ENCODE measurements at places on chromosomes 7 and 10. TPM values are rescaled to one million over a fixed set of nuclear protein-coding genes. Genes with fewer than 3 reads are reported as not detected.
A peak's percentile ranks its signal among the peaks of the same experiment; 100 is the strongest.

Gene HKDC1
- 1.2 TPM for total RNA-seq

Gene ANK3
- total RNA-seq = 43.4 TPM

GRCh38 chr10:125084191-125084613 is 76.2 kb downstream of the CTBP2 start:
- peaks cover 23% of the 10 kb centered on the region for H3K4me1 ChIP-seq
- no peak overlapping the region for H3K4me3 ChIP-seq

Gene NKX1-2
- total RNA-seq = not detected

Gene GJD4
- total RNA-seq = not detected

DNA sequence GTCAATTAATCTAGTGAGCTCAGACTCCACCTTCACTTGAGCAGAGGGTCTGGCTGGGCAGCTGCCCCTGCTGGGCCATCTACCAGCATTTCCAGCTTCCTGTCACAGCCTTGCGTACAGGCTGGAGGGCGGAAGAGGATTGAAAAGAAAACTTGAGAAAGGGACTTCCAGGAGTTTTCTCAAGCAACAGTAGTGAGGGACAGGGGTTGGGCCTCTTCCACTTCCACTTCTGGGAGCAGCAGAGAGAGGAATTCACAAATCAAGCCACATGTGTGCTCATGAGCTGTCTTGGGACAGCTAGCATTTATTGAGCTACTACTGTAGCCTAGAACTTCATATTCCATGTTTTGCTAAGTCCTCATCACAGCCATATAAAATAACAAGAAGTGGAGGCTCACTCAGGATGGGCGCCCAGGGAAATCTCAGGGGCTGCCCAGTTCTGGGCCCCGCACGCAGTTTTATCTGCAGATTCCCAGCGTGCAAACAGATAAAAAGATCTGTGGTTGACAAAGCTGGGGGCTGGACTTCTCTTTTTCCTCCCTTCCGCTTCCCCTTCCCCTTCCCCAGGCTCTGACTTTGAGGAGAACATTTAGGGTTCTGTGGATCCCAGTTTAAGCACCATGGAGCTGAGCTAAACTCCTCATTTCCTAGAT is 135.8 kb downstream of the RGS10 start:
- no peaks in the 10 kb centered on the region for H3K36me3 ChIP-seq
- H3K4me3 ChIP-seq = no peak overlapping the region
- no peak for DNase-seq
- H3K4me1 ChIP-seq = peaks cover 20% of the 10 kb centered on the region

Gene AMZ1
- 2.6 TPM for total RNA-seq

Gene SORCS1
- total RNA-seq = 0.05 TPM

DNA sequence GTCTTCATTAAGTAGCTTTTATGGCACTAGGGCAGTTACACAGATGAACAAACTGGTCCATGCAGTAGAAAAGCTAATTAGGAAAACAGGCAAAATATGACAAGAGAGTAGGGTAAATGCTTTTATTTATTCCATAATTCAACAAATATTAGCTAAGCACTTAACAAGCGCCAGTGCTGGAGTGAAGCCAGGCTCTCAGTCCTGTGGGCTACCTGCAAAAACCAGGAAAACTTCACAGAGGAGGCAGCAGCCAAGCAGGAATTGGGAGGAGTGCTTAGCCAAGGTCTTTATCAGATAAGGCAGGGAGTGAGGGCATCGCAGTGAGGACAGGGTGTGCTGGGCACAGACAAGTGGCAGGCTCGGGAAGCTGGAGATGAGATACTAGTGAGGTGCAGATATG is 4.9 kb upstream of the KAT6B start:
- no peaks in the 10 kb centered on the region for H3K36me3 ChIP-seq
- H3K27me3 ChIP-seq = no peaks in the 10 kb centered on the region
- H3K27ac ChIP-seq = no peak overlapping the region
- peaks cover 4% of the 10 kb centered on the region for H3K4me1 ChIP-seq

Gene CLRN3
- total RNA-seq = 0.24 TPM

GRCh38 chr10:65197935-65198334 is 1676.7 kb downstream of the REEP3 start:
- H3K36me3 ChIP-seq = no peaks in the 10 kb centered on the region
- DNase-seq = no peak
- no peak overlapping the region for H3K27ac ChIP-seq
- H3K27me3 ChIP-seq = no peaks in the 10 kb centered on the region
- H3K4me1 ChIP-seq = no peaks in the 10 kb centered on the region

Gene MBL2
- not detected for total RNA-seq

Gene MYOF
- 72.0 TPM for total RNA-seq

DNA sequence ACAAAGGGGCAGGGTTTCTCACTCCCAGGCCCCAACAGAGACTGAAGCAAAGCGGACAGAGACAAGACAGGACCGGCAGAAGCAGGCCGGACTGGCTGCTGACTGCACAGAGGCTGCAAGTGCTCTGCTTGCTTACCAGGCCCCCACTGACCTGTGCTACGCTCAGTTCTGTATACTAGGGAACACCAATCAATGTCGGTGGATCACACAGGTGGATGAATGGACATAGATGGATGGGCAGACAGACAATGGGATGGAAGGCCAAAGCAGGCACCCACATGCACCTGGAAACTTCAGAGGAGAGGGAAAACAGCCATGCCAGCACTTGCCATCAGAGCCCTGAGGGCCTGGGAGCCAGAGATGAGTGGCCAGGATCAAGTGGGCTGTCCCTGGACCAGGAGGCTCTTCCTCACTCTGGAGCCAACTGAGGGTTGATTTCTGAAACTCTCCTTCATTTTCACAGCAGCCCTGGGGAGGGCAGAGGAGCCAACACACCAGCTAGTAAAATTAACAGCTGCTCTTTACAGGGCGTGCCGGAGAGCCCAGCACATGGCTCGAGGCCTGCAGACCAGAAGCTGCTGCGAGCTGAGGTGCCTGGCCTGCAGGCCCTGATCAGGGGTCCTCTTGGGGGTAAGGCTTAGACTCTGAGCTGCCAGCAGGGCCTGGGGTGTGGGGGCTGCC is 243.6 kb downstream of the KCNMA1 start:
- H3K36me3 ChIP-seq = no peaks in the 10 kb centered on the region
- H3K27me3 ChIP-seq = no peaks in the 10 kb centered on the region
- no peak overlapping the region for H3K4me3 ChIP-seq
- no peak for DNase-seq

- no peak overlapping the region for H3K4me3 ChIP-seq
- H3K27ac ChIP-seq = no peak overlapping the region
- no peaks in the 10 kb centered on the region for H3K4me1 ChIP-seq
- no peaks in the 10 kb centered on the region for H3K36me3 ChIP-seq
These were observed 605.8 kb upstream of the MGMT start for GRCh38 chr10:128861018-128861901.

Gene MAGI2
- total RNA-seq = 19.1 TPM

- H3K27ac ChIP-seq = no peak overlapping the region
- no peak overlapping the region for H3K4me3 ChIP-seq
- no peaks in the 10 kb centered on the region for H3K4me1 ChIP-seq
- no peak for DNase-seq
- no peaks in the 10 kb centered on the region for H3K36me3 ChIP-seq
- H3K27me3 ChIP-seq = no peaks in the 10 kb centered on the region
These were observed 32.5 kb downstream of the PRKAR2B start for GRCh38 chr7:107076781-107077698.

GRCh38 chr7:120138497-120138896 is 134.5 kb upstream of the KCND2 start:
- no peak for DNase-seq
- H3K27me3 ChIP-seq = no peaks in the 10 kb centered on the region
- no peaks in the 10 kb centered on the region for H3K36me3 ChIP-seq
- no peaks in the 10 kb centered on the region for H3K4me1 ChIP-seq
- no peak overlapping the region for H3K4me3 ChIP-seq

GRCh38 chr7:150358988-150359621 is 9.5 kb upstream of the REPIN1 start:
- H3K4me1 ChIP-seq = peaks cover 7% of the 10 kb centered on the region
- H3K27ac ChIP-seq = no peak overlapping the region
- H3K4me3 ChIP-seq = no peak overlapping the region
- DNase-seq = no peak
- H3K36me3 ChIP-seq = no peaks in the 10 kb centered on the region

DNA sequence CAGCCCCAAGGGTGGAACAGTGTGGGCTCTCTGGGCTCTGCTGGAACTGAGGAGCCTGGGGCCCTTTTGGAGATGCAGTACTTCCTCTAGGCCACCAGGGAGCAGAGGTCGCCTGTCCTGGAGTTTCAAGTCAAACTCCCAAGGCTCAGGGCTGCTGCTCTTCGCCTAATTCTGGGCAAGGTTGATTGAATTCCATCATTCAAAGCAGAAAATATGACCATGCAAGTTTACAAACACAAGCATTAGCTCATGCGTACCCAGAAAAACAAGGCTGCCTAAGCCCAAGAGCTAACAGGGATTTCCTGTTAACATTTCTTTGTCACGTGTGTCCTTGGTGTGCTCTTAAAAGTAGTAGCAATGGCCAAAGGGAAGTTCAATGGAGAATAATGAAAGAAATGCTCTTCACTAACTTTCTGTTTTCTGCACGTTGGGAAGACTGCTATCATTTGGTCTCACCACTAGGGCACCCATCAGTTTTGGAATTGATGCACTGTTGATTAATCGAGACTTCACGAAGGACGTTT is 20.1 kb downstream of the LDB3 start:
- peak; percentile 49 for DNase-seq
- H3K27me3 ChIP-seq = no peaks in the 10 kb centered on the region
- H3K27ac ChIP-seq = no peak overlapping the region

DNA sequence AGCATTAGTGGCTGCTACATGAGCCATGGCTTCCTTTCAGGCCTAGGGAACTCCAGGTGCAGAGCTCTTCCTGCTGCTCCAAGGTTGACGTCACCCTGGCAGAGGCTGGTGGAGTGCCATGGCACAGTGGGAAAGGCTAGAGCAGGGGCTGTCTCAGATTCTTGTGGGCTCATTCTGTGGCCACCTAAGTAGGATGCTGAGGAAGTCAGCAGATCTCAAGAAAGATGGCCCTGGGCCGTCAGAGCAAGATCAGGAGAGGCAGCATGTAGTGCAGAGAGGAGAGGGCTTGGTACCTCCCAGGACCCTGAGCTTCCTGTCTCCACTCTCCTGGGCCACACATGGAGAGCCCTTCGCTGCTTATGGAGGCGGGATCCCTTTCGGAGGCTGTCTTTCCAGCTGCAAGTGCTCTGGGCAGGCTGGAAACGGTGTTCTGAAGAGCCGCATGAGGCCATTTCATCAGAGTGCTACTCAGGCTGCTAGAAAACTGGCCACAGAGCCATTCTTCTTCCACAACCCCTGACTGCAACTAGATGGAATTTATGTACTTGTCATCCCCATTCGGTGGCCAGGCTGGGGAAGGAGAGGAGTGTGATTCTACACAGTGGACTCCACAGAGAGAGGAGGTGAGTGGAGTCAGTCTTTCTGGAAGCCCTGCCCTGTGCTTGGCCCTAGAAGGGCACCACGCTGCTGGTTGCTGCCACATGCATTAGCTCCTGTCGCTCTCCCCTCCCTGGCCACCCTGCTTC is 304.2 kb downstream of the RPS24 start:
- no peak overlapping the region for H3K4me3 ChIP-seq
- no peaks in the 10 kb centered on the region for H3K27me3 ChIP-seq
- no peaks in the 10 kb centered on the region for H3K36me3 ChIP-seq
- DNase-seq = peak; percentile 4

- H3K27ac ChIP-seq = no peak overlapping the region
- no peaks in the 10 kb centered on the region for H3K4me1 ChIP-seq
- H3K4me3 ChIP-seq = no peak overlapping the region
- H3K36me3 ChIP-seq = no peaks in the 10 kb centered on the region
These were observed 81.3 kb downstream of the CDK6 start for GRCh38 chr7:92754919-92755581.

GRCh38 chr7:52712938-52713337 is 322.5 kb upstream of the POM121L12 start:
- no peak overlapping the region for H3K27ac ChIP-seq
- H3K4me1 ChIP-seq = no peaks in the 10 kb centered on the region
- DNase-seq = no peak

GRCh38 chr10:101379663-101380352 is 25.8 kb downstream of the BTRC start:
- no peak for DNase-seq
- H3K4me1 ChIP-seq = peaks cover 3% of the 10 kb centered on the region
- H3K36me3 ChIP-seq = no peaks in the 10 kb centered on the region
- no peak overlapping the region for H3K27ac ChIP-seq

DNA sequence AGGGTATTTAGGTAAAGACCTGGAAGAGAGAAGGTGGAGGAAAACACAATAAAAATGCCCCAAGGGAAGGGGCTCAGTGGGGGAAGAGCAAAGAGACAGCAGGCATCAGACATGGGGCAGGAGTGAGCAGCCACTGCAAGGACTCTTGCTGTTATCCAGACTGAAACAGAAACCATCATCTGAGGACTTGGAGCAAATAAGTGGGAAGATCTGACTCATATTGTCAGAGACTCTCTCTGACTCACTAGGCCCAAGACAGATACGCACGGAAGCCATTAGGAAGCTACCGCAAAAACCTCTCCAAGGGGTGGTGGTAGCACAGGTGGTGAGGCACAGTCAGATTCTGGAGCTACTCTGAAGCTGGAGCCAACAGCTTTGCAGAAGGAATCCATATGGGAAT is 110.7 kb downstream of the RNF32 start:
- no peaks in the 10 kb centered on the region for H3K36me3 ChIP-seq
- H3K27ac ChIP-seq = no peak overlapping the region
- H3K4me3 ChIP-seq = no peak overlapping the region
- H3K4me1 ChIP-seq = no peaks in the 10 kb centered on the region
- no peak for DNase-seq

Gene RFC2
- total RNA-seq = 17.3 TPM

GRCh38 chr7:116269466-116269865 is 59.1 kb downstream of the TES start:
- peaks cover 9% of the 10 kb centered on the region for H3K4me1 ChIP-seq
- no peak for DNase-seq
- H3K36me3 ChIP-seq = no peaks in the 10 kb centered on the region
- H3K4me3 ChIP-seq = no peak overlapping the region
- H3K27me3 ChIP-seq = no peaks in the 10 kb centered on the region

Gene DENND11
- 12.4 TPM for total RNA-seq

- no peak overlapping the region for H3K27ac ChIP-seq
- H3K27me3 ChIP-seq = no peaks in the 10 kb centered on the region
- DNase-seq = no peak
- no peaks in the 10 kb centered on the region for H3K4me1 ChIP-seq
These were observed 55.5 kb upstream of the ODAD2 start for GRCh38 chr10:28054228-28054860.

DNA sequence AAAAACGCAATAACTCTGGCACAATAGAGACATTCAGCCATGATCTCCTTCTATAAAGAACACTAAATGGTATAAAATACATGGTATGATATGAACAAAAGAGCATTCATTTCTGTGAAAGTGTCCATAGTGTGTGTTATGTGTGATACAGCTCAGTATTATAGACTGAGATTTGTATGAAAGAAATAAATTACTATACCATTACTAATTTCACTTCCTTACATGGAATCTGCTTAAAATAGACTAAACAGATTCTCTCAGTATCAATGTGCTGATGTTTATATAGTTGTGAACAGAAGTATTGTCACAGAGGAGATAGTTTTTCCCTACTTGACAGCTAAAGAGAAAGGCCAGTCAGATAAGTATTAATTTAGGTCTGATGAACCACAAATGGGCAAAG is 10.8 kb downstream of the SEMA3A start:
- no peaks in the 10 kb centered on the region for H3K4me1 ChIP-seq
- no peak for DNase-seq
- H3K4me3 ChIP-seq = no peak overlapping the region
- no peaks in the 10 kb centered on the region for H3K27me3 ChIP-seq

All from ovary (tissue), 10 donors.